ENCODE measurements at places on chromosomes 2 and 18.

GRCh38 chr2:85016446-85016845 lies 45.5 kb downstream of the KCMF1 start:
- DNase-seq = no peak

DNA sequence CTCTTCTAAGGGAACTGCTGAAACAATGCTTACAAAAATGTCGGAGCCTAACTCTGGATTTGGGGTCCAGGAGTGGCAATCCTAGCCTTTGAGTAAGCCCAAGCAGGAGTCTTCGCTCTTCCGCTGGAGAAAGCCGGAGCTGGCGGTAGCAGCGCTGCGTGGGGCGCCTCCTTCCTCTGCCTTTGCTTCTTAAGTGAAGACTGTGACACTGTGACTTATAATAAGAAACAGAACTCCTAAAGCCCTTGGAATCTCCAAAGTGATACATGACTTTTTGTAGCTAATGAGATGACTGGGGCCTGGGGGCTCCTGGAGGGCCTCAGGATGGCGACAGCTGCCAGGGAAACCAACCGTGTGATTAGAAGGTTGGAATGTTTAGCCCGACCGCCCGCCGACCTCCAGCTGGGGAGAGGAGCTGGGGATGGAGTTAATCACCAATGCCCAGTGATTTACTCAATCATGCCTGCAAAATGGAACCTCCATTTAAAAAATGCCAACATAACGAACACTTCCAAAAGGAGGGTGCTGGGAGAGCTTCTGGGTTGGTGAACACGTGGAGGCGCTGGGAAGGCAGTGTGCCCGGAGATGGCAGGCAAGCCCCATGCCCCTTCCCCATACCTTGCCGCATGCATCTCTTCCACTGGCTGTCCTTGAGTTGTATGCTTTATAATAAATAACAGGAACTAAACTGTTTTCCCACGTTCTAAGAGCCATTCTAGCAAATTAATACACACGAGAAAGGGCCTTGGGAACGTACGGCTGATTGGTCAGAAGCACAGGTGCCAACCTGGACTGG lies 29.0 kb upstream of the MAL start:
- DNase-seq = no peak

- DNase-seq = no peak
These were observed 50.0 kb downstream of the LPIN1 start for GRCh38 chr2:11796190-11797171.

DNA sequence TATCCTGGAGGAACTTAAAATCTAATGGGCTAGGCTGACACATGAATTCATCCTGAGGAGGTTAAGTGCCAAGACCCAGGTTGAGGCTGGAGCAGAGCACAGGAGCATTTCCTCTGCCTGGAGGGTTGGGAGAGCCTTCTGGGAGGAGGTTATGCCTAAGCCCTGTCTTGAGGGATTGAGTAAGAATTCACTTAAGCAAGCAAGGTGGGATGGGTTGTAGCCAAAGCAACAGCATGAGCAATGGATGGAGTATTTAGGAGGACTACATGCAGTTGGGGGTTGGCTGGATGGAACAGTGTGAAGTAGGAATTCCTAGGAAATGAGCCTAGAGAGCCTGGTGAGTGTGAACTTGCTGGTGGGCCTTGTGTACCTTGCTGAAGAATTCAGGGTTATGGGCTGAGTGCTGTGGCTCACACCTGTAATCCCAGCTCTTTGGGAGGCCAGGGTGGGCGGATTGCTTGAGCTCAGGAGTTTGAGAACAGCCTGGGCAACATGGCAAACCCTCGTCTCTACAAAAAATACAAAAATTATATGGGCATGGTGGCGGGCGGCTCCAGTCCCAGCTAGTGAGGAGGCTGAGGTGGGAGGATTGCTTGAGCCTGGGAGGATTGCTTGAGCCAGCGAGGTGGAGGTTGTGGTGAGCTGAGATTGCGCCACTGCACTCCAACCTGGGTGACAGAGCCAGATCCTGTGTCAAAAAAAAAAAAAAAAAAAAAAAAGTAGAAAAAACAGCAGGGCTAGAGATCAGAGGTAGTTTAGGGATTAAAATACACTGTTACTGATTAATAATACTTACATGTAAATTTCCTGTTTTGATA lies 22.2 kb downstream of the TANC1 start:
- DNase-seq = no peak

GRCh38 chr2:237475704-237476141 lies 11.3 kb upstream of the MLPH start:
- DNase-seq = no peak

GRCh38 chr2:43426305-43427031 lies 169.4 kb downstream of the THADA start:
- peak; percentile 52 for DNase-seq

DNA sequence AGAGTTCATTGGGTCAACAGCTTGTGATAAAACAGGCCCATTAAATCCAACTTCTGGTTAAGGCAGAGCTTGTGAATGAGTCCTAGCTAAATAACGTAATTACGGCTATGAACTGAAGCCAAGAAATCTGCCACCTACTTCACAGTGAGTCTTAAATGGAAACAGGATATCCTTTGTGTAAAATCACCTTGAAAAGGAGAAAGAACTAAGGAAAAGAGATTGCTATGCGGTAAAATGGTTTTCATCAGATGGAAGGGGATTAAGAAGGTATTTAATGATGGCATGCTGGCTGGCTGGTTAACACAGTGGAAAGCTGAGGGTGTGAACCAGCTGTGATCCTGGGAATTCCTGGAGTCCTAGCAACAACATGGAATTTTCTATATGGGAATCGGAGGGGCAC lies 156.6 kb downstream of the DOK6 start:
- no peak for DNase-seq

DNA sequence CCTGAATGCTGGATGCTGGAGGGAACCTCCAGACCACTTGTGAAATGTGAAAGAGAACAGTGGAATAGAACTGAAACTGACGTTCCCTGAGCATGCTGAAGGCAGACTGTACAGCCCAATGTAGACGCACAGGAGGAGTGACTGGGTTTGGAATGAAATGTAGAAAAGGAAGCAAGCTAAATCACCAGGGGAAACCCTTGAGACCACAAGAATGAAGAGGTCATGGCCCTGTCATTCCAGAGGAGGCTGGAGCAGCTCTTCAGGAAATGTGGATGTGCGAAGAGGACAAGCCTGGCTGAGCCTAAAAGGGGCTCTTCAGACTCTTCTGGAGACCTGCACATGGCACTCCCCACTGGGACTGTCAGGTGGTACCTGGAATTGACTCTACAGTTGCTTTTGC lies 118.5 kb upstream of the ALPP start:
- no peak for DNase-seq

Measured in GM18507 (cell line).